ENCODE measurements at places on chromosomes 3 and 15.

DNA sequence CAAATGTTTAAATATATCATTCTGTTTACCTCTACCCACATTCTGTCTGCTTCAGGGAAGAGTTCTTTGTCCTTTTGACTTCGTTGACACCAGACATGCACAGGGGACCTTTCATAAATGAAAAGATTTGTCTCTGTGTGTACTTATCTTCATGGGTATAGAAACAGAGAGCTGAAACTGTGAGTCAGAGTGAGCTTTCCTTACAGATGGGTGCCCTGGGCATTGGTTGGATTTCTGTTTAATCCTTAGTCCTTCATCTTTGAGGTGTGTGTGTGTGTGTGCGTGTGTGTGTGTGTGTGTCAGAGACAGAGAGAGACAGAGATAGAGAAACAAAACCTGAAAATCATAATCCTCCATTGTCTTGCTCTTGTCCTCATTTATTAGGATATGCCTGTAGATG, 517.4 kb downstream of the TUSC7 start:
- DNase-seq: no peak

DNA sequence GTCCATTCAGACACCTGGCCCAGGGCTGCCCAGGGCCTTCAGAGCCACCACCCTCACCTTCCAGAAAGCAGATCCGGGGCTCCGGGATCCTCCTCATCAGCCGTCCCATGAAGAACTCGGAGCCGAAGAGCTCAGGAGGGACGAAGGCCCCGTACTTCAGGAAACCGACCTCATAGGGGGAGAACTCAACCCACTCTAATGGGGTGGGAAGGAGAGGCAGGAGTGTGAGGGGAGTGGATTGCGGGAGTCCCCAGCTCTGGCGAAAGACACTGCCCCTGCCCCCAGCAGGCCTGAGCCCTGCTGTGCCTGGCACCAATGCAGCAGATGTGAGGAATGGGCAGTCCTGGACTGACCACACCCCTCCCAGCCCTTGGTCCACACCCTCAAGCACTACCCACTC, 22.6 kb downstream of the PLA2G4D start:
- no peak for DNase-seq

DNA sequence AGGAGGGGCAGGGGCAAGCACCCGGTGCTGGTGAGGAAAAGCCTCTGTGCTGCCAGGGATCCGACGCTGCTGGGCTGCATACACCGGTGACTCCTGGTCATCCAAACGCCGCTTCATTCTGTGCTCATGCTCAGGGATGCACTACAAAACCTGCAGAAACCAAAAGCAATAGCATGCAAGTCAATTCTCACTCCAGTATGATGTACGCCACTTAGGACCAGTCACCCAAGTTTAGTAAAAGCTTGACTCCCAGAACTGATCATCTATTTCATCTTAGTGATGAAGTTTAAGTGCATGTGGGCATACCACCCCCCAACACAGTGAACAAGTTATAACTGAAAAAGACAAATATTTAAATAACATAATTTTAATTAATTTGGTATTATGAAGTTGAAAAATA, 21.2 kb downstream of the SIN3A start:
- DNase-seq: no peak

DNA sequence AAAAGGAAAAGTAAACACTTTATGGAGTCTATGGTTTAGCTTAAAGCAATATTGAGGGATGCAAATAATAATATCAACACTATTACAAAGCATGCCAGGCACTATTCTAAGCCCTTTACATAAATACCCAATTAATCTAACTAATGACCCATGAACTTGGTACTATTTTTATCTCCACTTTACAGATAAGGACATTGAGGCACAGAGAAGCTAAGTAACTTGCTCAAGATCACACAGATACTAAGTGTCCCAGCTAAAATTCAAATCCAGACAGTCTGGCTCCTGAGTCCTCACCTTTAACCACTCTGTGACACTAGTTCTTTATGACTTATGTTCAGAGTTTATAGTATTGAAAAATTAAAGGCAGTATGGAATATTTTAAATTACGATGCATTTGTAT, 5.6 kb downstream of the MBD4 start:
- DNase-seq: no peak

- no peak for DNase-seq
Observed at GRCh38 chr3:46670000-46670890, 23.2 kb downstream of the ALS2CL start.
